Activated T-helper 1 cell treated with Interleukin-2 at 50 U/mL for 16 hours (primary cell): ENCODE measurements at places on chromosomes 4 and X.

GRCh38 chr4:61468024-61468720, 268.0 kb downstream of the ADGRL3 start:
- no peak for DNase-seq

DNA sequence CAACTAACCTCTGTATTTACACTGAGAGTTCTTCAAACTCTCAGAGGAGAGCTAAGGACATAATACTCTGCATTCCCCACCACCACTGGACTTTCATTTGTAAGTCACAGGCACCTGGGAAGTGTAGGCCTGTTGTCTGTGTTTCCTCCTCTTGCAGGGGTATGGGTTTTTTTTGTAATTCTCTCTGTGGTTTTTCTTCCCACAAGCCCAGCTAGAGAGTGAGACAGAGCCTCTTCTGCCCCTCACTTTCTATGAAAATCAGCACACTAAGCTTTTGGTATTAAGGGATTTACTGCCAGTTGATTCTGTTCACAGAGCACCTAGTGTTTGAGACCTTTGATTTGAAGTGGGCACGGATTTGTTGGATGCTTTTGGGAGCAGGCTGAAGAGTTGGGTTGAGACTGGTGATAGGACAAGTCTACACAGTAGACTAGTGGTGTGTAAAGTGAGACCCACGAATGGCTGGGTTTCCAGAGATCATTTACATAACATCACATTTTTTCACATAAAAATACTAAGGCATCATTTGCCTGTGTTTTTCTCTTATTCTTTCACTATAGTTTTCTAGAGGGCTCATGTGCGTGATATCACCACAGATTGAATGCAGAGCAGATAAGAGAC, 28.9 kb upstream of the WDR17 start:
- no peak for DNase-seq

- no peak for DNase-seq
These were observed 28.3 kb upstream of the ALG13 start for GRCh38 chrX:111652719-111653118.

DNA sequence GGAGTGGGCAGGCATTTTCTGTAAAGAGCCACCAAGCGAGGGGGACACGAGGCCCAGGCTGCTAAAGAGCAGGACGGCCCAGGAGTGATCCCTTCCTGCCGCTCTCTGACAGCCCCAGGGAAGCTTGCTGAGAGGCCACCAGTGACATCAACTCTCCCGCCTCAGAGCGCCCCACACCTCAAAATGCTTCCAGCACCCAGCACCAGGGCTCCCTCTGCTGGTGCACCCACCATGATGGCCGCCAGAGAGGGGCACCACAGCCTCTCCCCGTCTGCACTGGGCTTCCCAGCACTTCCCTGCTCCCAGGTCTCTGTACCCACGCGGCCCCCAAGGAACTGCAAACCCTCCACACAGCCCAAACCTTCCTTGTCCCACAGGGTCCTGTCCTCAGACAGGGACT, 40.4 kb downstream of the GAK start:
- no peak for DNase-seq
